ENCODE measurements at places on chromosomes 2 and 18.

DNA sequence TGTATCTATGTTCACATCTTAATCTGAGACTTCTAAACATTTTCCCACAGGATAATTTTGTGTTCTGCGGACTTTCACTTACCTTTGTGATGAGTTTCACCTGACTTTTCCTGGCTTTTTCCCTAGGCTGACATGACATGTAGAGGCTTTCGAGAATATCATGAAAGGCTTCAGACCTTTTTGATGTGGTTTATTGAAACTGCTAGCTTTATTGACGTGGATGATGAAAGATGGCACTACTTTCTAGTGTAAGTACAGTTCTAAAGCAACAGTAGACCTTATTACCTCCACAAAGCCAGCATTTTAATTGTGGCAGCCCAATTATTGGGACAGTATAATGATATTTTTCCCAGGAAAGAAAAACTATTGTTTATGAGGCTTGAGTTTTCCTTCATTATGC is 34.1 kb upstream of the METAP1D start:
- no peak for DNase-seq

GRCh38 chr2:241788135-241788534 is 11.5 kb downstream of the GAL3ST2 start:
- no peak for DNase-seq

DNA sequence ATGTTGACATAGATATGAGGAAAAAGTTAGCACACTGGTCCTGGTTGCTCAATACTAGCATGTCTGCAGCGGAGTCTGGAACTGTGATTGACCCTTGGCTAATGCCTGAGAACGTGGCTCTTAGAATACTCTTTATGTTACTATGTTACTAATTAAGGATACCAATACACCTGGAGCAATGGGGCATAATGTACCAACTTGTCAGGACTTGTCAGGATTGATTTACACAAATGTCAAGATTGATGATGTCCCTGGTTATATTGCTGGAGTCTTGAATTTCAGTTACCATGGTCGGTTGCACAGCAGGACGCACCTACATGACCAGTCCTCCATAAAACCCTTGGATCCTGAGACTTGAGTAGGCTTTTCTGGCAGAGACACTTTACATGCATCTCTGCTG is 810.9 kb downstream of the CPS1 start:
- no peak for DNase-seq

DNA sequence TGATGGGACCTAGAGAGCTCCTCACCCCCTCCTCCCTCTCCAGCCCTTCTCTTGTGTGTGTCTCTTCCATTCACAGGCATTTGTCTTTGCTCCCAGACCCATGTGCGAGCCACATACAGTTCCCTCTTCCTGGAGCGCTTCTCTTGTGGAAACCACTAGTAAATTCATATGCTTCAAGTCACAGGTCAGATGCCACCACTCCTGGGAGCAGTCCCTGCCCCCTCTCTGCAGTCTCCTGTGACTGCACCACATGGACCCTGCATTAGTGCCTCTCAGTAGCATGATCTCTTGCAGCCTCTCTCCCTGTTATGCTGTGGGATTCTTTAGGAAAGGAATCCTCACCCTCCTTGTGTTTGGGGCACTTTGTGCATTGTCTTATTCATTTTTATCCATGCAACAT is 96.5 kb upstream of the NFATC1 start:
- no peak for DNase-seq

DNA sequence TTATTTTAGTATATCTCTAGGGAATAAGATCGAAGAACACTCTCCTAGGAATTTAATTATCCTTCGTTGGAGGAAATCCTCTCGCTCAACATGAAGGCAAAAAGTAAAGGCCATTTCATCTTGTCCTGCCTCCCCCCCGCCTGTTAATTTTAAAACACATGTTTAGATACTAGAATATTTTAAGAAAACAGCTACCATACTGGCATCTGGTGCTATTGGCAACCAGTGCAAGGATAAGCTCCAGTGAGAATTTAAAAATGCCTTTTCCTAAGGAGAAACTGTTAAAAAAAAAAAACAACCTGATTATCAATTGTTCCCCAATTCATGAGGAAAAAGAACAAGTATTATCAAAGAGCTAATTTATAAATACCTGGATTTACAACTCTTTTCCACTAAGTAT is 864.7 kb downstream of the NRXN1 start:
- DNase-seq: no peak

DNA sequence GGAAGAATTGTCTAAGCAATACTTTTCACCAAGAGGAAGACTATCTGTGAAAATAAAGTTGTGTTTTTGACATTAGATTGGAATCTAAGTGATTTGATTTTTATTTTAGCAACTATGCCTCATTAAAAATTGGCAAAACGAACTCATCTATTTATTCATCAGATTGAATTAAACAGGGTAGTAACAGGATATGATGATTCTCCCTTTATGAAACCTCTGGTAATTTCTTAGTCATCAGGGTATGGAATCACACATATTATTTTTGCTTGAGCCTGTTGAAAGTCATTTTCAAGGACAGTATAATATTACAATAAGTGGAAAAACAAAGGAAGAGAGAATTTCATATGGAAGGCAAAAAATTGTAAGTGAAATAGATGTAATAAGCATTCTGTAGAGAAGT is 22.0 kb downstream of the ZNF804A start:
- DNase-seq: no peak

DNA sequence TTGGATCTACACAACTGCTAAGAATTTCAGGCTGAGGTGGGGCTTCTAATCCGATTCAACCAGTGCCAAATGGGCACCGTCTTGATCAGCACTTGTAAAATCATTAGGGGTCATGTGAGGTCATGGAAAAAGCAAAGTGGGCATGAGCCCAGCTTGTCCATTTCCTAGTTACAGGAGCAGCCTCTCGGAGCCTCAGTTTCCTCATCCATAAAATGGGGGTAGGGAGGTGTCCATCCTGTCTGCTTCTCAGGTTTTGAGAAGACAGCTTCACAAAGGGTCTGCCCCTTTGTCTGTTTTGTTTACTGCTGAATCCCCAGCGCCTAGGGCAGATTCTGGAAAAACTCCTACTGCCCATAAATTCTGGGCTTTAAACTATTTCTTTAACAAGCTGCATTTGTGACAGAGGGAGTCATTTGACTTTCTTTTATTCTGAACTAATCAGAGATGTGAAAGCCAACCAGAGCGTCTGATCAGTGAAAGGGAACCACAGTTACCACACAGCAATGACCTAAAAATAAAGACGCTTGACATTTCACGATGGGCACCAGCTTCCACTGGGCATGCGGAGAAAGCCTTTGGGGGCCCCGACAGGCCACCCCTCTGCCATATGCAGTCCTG is 38.9 kb downstream of the DNMT3A start:
- DNase-seq: no peak

- DNase-seq: no peak
These were observed 67.1 kb downstream of the NXPH2 start for GRCh38 chr2:138713069-138713496.

GRCh38 chr18:26301681-26302080 is 75.4 kb downstream of the TAF4B start:
- no peak for DNase-seq

- no peak for DNase-seq
These were observed 864.4 kb upstream of the KLHL29 start for GRCh38 chr2:22520369-22521288.

- no peak for DNase-seq
These were observed 42.3 kb downstream of the SPRED2 start for GRCh38 chr2:65390134-65390533.

- DNase-seq: no peak
These were observed 769.9 kb upstream of the FSHR start for GRCh38 chr2:49924044-49924817.

DNA sequence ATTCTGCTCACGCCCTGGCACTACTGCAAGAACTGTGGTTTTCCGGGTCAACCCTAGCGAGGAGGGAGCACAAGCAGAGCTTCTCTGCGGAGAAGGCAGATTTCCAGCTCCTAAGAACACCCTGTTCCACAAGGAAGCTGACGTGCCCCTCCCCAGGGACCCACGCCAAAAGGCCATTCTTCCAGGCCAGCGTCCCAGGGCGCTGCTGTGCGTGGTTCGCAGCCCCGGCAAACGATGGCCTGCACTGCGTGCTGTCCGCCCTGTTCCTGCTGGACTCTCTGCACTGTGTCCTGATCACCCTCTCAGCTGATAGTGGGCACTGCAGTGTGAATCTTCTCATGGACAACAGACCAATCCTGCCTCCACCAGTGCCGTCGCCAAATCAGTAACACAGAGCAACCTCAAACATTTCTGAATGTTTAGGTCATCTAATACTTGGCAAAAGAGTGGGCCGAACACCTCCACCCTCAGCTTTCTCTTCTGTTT is 49.1 kb downstream of the ADI1 start:
- DNase-seq: no peak

GRCh38 chr2:68379184-68379708 is 14.2 kb downstream of the PLEK start:
- no peak for DNase-seq

DNA sequence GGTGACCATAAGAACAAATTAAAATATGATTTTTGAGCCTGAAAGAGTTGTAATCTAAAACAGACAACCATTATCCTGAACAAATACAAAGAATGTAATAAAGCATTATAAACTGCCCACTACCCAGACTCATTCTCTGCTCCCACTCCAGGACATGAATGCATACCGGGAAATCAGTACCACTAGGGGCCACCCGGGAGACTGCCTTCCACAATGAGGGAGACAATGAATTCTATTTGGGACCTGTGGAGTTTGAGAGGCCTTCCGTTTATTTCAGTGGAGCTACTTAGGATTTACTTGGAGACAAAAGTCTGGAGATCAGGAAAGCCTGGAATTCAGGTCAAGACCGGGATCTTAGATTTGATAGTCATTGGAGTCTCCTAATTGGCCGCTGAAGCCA is 50.0 kb downstream of the NAB1 start:
- no peak for DNase-seq

- DNase-seq: no peak
These were observed 21.8 kb downstream of the SNED1 start for GRCh38 chr2:241020201-241020600.
